ENCODE measurements at places on chromosomes 16 and 17.
A peak's percentile ranks its signal among the peaks of the same experiment; 100 is the strongest.

DNA sequence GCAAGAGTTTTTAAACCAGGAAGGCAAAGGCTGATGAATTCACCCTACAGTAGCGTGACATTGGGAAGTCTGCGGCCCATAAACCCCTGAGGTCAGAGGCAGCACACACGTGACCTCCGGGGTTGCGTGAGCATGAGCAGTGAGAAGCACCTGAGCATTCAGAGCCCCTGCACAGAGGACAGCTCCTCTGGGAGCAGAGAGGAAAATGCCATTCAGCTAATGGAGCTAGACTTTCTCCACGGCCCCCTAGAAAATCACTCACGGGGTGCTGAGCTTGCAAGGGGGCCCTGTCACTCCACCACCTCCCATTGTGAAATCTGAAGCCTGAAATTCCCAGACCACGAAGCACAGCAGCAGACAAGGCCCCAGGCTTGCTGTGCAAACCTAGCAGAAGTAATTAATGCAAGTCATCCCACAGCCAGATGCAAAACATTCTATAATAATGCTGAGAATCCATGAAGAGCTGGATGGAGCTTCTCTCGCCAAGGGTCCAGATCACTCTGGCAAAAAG, 114.9 kb upstream of the RCVRN start:
- no peak for DNase-seq

- no peak for DNase-seq
These were observed 31.5 kb downstream of the CDK5RAP3 start for GRCh38 chr17:48002266-48002915.

DNA sequence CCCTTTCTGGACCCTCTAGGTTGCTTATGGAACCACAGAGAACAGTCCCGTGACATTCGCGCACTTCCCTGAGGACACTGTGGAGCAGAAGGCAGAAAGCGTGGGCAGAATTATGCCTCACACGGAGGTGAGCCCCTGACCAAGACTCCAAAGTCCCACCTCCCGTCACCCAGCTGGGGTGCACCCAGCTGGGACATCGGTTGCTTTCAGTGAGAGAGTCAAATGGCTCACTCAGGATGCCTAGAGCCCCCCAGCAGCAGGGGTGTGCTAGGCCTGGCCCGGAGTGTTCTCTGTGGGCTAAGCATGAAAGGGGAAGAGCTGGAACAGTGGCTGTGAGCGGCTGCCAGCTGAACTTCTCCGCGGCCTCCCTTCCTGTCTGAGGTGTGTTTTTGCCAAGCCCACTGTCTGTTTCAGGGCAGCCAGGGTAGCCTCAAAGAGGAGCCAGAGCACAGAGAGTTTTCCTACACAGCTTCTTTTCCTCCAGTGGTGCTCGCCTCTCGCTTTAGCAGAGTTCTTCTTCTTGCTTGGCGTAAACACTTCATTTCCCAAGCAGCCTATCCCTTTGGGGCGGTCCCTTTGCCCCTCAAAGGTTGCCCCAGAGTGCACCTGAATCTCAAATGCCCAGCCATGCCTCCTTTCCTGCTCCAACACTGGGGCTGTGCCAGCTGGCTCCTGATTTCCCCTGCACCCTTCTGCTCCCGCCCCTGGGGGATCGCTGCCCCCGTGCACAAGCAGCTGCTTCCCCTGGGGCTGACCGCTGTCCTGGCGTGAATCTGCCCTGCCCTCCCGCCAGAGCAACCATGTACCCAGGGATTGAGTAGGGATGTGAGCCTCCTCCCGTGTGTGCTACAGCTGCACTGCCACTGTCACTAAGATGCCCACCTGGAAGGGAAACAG, 2.6 kb upstream of the CHAD start:
- no peak for DNase-seq

DNA sequence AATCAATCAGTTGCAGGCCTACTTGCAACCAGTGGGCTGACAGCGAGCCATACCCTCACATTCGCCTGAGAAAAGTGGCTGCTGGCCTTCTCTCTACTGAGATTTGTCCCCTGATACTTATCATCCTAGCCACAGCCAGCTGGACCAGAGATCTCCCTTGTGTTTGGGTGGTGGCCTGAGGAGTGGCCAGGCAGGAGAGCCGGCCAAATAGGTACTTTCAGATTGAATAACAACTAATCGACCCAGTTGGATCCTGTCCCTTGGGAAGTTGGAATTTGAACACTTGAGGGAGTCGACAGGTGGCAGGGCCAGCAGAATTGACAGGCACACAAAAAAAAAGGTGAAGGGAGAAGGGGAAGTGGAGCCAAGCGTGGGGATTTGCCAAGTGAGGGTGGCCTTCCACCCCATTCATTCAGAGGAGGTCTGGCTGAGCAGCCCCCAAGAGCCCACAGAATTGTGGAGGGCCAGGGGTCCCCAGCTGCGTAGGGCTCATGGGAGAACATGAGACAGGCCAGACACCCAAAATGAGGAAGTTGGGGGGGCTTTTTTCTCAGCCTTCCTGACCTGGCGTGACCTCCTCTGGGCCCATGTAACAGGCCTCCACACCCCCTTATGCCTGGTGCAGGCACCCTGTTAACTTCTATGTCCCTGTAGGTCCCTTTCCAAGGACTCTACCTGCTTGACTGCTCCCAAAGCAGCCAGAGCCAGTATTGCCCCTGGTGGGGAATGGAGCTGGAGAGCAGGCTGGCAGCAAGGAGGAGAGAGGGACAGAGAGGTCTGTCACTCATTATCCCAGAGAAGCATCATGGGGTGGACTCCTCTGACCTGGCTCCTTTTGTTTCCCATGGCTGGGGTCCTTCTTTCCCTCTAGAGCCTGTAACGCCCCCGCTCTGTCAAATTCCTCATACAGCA, 2.9 kb upstream of the RANGRF start:
- DNase-seq: no peak

- DNase-seq: no peak
These were observed 1.5 kb downstream of the SLC38A8 start for GRCh38 chr16:84040823-84041820.

DNA sequence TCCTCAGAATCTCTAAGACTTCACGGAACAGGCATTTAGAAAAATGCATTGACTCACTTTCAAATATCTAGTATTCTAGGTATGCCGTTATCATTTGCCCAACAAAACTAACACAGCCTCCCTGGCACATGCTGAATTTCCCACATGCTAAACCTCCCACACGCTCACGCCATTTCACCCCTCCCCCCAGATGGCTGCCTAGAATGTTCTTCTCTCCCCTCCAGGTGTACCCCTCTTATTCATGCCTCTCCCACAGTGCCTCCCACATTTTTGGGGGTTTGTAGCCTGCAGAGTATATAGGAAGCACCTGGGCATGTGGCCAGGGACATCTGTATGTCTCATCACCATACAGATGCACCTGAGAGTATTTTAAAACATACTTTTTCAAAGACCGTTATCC, 38.2 kb upstream of the ICAM2 start:
- DNase-seq: no peak

DNA sequence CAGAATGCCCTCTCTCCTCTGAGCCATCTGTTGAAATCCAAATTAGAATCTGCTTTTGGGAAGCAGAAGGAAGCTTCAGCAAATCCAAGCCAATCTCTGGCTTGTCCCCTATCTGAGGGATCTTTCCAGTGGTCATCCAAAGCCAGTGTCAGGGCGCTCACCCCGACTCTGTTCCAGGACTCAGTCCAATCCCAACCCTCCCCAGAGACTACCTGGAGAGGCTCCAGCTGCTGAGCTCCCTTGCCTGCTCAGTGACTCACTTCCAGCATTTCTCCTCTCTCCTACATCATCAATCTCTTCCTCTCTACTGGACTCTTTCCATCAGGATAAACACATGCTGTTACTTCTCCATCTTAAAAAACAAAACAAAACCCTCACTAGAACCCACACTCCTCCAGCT, 2.4 kb downstream of the MATCAP1 start:
- DNase-seq: no peak

GRCh38 chr16:53968454-53968853, 264.5 kb downstream of the FTO start:
- no peak for DNase-seq

DNA sequence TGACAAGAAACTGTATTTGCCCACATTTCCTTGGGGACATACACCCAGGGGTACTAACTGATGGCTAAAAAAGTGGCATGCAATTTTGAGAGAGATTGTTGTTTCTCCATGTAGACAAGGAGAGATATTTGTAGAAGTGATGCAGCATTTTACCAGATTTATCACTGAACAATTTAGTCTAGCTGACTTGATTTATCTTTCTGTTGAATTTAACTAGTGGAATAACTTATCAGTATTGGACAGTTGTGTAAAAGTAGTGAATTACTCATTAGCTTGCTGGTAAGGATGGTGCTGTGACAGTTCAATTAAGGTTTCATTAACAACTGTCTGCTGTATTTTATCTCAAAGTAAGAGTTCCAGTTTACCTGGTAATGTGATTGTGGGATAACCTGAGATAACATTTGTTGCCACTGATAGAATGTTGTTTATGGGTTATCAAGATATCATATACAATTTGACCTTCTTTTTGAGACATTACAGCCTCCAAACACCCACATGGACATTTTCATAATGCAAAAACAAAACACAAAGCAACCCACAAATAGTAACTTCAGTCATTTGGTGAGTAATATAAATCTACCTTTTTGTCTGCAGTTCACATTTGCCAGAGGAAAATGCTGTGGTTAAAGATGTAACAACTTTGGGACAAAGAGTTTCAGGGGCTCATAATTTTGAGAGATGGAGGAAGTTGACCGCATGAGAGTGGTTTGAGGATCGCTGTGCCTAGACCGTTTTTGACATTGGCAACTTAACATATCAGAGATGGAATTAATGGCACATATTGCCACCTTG, 3.8 kb downstream of the NLK start:
- no peak for DNase-seq

DNA sequence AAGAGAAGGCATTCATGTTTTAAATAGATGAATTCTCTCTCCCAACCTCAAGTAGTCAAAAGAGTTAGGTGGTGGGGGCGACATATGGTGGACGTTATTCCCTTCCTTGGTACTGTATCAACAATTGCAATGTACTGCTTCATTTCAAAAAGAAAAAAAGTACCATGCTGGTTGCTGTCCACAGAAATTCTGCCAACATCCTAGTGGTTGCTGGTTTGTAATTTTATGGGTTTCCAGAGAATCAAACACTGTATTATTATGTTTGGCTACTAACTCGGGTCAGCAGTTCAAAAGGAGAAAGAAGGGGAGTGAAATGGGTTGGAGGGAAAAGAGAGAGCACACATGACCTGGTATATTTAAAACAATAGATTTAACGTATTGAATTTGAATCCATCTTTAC, 61.1 kb upstream of the KCNJ16 start:
- DNase-seq: no peak

- DNase-seq: no peak
These were observed 24.9 kb upstream of the CRYM start for GRCh38 chr16:21302898-21303528.

GRCh38 chr16:66800856-66801255, 528 bp downstream of the TERB1 start:
- no peak for DNase-seq

- peak; percentile 19 for DNase-seq
These were observed at the start of gene NHLRC4 for GRCh38 chr16:566475-567372. Gene NHLRC4, plus strand, starts transcription at chr16:567005. Its CDS starts 1,043 bp downstream, at chr16:568048.

DNA sequence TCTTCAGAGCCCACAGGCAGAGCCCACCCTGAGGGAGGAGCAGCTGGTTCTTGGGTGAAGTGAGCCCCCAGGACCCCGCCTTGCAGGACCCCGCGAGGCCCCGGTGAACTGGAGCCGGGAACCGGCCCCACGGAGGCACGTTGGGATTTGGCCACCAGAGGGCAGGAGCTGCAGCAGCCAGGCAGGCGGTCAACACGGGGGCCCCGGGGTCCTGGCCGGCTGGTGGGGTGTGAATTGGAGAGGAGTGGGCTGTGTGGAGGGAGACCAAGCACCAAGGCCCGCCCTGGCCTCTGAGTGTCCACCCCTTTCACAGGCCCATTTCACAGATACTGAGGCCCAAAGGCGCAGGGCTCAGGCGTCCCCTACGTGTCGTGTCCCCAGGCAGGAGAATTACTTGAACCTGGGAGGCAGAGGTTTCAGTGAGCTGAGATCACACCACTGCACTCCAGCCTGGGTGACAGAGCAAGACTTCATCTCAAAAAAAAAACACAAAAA, 2.2 kb downstream of the DPEP1 start:
- no peak for DNase-seq

All from stimulated activated CD4-positive, alpha-beta T cell treated with anti-CD3 and anti-CD28 coated beads, Interleukin-1b, Interleukin-23, amount 100 ng/mL, for 24 hours (primary cell).